M059J (cell line): ENCODE measurements at places on chromosomes 11 and 22.
A peak's percentile ranks its signal among the peaks of the same experiment; 100 is the strongest.

GRCh38 chr11:71482216-71482615 lies 29.2 kb downstream of the NADSYN1 start:
- DNase-seq: no peak

DNA sequence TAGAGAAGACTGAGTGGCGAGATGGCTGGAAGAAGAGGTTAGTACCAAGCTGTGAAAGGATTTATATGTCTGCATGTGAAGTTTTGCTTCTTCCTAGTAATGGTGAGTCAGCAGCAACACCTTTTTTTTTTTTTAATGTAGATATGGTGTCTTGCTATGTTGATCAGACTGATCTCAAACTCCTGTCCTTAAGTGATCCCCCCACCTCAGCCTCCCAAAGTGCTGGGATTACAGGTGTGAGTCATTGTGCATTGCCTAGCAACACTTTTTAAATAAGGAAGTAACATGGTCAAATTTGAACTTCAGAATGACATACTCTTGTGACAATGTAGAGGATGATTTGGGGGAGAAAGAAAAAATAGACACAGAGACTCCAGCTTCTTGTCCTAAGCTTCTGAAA lies 6.5 kb upstream of the CSTPP1 start:
- peak; percentile 97 for DNase-seq

DNA sequence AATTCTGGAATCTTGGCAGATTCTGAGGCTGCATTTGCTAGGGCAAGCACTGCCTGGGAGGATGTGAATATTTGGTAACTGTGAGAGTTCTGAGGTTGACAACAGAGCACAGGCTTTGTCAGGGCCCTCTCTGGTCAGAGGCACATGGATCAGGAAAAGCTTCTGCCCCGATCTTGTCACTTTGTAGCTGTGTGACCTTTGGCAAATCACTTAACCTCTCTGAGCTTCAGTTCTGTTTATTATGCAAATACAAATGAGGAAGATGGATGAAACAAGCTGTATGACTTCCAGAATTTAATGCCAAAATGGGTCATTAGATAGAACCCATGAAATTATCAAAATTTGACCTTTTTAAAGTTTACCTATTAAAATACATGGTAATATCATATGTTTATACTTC lies 94.9 kb downstream of the SEZ6L start:
- no peak for DNase-seq

- DNase-seq: no peak
Measured at GRCh38 chr11:113178381-113179070, 135.9 kb upstream of the TTC12 start.

GRCh38 chr11:112735470-112735869 lies 225.8 kb upstream of the NCAM1 start:
- no peak for DNase-seq

DNA sequence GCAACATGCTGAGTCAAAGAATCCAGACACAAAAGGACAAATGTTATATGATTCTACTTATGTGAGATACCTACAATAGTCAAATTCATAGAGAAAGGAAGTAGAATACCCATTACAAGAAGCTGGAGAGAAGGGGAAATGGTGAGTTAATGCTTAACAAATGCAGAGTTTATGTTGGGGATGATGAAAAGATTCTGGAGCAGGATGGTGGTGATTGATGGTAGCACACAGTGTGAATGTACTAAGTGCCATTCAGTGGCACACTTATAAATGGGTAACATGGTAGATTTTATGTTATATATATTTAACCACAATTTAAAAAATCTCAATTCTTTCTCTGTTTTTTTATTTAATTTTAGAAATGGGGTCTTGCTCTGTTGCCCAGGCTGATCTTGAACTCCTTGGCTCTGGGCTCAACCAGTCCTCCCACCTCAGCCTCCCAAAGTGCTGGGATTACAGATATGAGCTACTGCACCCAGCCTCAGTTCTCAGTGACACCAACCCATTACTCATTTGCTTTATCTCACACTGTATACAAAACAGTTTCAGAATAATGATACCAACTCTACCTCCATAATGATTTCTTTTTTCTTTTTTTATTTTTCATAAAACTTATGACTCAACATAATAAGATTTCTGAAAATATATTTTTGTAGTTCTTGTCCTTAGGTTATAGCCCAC lies 9.6 kb upstream of the RELA start:
- no peak for DNase-seq

DNA sequence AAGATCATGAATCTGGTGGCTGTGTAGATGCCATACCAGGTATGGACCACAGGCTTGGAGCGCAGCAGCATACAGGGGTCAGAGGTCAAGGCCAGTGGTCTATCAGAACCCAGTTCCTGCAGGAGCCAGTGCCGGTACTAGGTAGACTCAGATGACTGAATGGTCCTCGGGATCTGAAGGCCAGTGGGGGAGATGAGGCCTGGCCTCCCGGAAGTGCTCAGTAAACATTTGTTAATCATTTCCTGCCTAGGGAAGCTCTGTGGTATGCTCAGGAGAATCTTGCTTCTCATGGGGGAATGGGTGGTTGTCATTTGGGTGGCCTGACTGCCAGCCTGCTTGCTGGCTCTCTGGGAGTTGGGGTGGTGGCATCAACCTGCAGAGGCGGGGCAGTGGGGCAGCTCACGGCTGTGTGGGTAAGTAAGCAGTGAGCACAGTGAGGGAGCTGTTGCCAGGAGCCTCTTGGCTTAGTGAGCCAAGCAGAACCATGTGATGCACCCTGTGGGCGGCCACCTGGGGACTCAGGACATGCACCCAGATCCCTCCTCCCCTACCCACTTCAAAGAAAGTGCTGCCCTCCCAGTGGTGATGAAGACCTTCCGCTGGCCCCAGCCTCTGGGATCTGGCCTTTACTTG lies 33.0 kb downstream of the PTPRJ start:
- DNase-seq: peak; percentile 87

DNA sequence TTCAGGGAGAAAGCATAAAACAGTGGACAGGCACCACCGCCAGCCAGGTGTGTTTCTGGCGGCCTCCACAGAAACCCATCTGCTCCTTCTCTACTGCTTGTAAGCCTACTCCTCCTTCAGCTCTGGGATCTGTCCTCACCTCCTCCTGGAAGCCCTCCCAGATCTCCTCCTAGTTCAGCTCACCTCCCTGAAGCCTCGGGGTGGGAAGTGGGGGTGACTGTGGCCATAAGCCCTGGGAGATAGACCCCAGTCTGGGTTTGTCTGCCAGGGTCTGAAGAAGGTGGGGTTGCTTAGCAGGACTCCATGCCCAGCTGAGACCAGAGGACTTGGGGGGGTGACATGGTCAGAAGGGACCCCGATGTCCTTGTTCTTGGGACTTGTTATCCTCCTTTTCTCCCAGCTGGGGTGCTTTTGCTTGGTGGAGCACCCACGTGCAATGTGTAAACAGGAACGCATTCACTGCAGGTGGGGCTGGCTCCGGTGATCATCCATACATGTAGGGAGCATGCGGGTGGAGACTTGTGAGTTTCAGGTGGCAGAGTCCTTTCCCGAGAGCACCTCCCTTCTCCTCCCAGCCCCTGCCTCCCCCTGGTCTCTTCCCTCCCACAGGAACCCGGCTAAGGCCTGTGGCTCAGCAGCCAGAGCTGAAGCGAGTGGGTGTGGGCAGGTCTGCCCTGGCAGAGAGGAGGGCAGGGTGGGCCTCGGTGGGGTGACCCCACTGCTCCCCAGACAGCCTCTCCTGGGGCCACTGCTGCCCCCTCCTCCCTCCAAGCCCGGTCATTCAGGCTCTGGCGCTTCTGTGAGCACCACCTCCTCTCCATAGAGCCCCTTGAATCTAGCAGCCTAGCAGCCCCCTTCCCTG lies 25.9 kb downstream of the MRGPRG start:
- DNase-seq: no peak

DNA sequence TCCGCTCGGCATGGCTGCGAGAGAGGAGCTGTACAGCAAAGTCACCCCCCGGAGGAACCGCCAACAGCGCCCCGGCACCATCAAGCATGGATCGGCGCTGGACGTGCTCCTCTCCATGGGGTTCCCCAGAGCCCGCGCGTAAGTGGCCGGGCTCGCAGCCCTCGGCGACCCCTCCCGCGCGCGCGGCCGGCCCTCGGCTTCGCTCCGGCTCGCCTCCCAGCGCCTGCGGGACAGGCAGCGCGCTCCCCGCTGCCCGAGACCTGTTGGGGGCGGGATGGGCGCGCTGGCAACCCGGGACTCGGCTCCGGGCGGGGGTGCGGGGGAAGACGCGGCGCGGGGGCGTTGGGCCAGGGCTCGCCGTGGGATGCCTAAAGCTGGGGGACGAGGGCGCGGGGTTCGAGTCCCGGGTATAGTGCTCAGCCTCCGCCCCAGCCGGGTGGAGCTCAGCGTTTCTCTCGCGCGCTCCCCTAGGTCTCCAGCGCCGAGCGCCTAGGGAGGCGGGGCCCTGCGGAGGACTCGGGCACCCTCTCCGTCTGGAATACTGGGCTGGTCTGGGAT lies 630 bp downstream of the UBASH3B start:
- DNase-seq: peak; percentile 75

- DNase-seq: no peak
Measured at GRCh38 chr11:120931057-120931779, 92.7 kb upstream of the TBCEL start.

GRCh38 chr11:7439746-7440320 lies 45.5 kb upstream of the OLFML1 start:
- no peak for DNase-seq

DNA sequence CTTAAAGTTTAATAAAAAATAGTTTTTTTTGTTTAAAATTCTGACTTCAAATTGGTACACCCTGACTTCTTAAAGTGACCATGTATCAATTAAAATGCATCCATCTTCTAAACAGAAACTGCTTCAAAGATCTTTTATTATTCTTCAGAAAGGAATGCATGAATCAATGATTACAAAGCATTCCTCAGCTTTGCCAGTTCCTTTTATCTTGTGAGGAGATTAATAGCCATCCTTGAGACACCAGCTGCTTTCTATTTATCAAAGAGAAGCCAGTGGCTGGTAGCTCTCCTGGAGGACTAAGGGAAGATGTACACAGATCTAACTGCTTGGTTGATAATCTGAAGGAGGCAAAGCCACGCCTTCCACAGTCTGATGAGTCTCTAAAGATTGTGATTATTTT lies 2222.5 kb downstream of the LRRC4C start:
- DNase-seq: peak; percentile 28

DNA sequence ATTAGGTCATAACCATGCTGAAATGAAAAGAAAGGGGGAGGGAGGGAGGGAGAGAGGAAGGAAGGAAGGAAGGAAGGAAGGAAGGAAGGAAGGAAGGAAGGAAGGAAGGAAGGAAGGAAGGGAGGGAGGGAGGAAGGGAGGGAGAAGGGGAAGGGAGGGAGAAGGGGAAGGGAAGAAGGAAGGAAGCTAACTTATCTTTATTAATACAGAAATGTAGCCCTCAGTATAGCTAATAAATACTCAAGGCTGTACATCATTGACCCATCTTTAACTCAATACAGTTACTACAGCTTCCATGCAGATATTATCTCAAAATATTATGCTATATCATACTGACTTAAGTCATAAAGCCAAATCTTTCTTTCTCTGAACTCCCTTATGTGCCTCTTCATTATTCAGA lies 17.4 kb upstream of the SOX6 start:
- DNase-seq: no peak

- DNase-seq: no peak
Measured at GRCh38 chr11:44608991-44609782, 43.7 kb downstream of the CD82 start.

DNA sequence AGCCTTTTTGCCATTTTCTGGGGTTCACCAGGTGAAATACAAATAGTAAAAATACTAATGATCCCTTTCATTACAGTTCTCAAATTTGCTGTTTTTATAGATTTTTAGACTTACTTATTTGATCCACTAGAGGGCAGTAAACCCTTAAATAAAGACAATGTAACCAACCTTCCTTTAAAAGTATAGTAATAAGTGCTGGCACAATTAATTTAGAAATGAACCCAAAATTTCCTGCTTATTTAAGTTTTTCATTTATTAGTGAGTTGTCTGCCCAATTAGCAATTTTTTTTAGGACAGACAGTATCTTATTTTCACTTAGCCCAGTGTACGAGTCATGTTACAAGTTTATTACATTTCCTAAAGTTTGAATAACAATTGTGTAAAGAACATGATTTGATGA lies 4.7 kb downstream of the DDIAS start:
- DNase-seq: peak; percentile 47

GRCh38 chr22:24434471-24435322 lies 7.3 kb downstream of the ADORA2A start:
- DNase-seq: no peak

- DNase-seq: no peak
Measured at GRCh38 chr11:64513523-64513922, 77.5 kb upstream of the SLC22A12 start.

DNA sequence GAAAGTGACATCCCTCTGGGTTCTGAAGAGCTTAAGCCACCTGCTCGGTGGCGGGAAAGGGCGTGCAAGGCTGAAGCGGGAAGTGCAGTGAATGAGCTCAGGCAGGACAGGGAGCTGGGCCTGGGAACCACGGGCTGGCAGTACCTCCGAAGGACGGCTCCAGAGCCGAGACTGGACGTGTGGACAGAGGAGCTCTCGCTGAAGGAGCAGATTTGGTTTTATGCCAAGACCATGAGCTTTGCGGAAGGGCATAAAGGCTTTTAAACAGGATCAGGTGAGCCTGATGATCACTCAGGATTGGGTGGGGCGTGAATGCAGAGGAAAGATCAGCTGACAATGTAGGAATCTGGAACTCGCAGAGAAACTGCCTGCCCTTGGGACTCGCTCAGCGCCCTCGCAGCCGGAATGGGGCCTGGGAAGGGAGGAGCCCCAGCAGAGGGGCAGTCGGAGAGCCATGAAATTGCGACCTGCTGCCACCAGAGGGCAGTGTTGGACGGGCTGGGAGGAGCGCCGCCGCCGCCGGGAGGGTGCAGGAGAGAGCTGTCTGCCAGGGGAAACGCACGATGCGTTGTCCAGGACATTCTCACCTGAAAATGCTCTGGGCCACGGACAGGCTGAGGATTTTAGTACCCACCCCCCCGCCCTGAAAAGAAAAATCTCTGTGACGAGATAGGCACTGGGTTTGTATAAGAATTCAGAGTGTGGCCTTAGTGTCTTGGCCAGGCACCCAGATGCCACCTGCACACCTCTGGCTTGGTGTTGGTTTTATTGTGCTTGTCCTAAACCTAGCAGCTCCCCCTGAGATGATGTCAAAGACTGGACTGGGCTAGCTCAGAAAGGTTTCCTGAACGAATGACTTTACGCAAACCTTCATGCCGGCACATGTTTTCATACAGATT lies 324.4 kb downstream of the NTM start:
- DNase-seq: peak; percentile 68

DNA sequence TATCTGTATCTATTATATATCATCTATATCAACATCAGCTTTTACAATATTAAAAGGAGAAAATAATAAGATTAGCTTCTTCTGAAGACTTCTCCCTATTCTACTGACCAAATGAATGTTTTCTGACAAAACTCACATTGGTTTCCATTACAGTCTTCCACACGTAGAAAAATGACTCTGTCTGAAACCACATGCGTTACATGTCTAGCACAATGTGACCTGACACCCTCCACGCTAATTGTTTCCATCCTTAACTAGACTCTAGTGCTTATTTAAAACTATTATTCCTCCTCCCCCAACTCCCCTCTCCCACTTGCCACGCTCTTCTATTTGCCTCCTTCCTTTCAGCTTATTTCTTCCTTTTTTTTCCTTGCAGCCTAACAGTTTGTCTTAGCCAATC lies 172.1 kb downstream of the ADAMTS15 start:
- no peak for DNase-seq

GRCh38 chr11:57485217-57485990 lies 25.1 kb downstream of the RTN4RL2 start:
- no peak for DNase-seq
